Naive thymus-derived CD4-positive, alpha-beta T cell (primary cell): ENCODE measurements at places on chromosomes 7 and 10. TPM values are rescaled to one million over a fixed set of nuclear protein-coding genes. Genes with fewer than 3 reads are reported as not detected.

Gene ZNF117
- total RNA-seq = 5.8 and 7.0 TPM in 2 replicates

Gene ITPRIP
- 20.0 TPM for total RNA-seq

Gene RBM17
- 127 TPM for total RNA-seq

Gene GIMAP5
- total RNA-seq = 422 TPM

Gene ARHGAP12
- total RNA-seq = 22.4 TPM

GRCh38 chr10:69958556-69958902 lies 94.1 kb upstream of the MACROH2A2 start:
- no peak overlapping the region for H3K4me3 ChIP-seq
- no peaks in the 10 kb centered on the region for H3K36me3 ChIP-seq
- no peaks in the 10 kb centered on the region for H3K4me1 ChIP-seq
- DNase-seq = no peak
- no peak overlapping the region for H3K27ac ChIP-seq

GRCh38 chr10:86261941-86262687 lies 104.5 kb downstream of the GRID1 start:
- H3K27me3 ChIP-seq = peaks cover 3% of the 10 kb centered on the region
- H3K36me3 ChIP-seq = no peaks in the 10 kb centered on the region
- no peak overlapping the region for H3K27ac ChIP-seq
- no peaks in the 10 kb centered on the region for H3K4me1 ChIP-seq
- H3K4me3 ChIP-seq = no peak overlapping the region

- H3K27ac ChIP-seq = no peak overlapping the region
- no peaks in the 10 kb centered on the region for H3K27me3 ChIP-seq
- H3K4me1 ChIP-seq = no peaks in the 10 kb centered on the region
- H3K4me3 ChIP-seq = no peak overlapping the region
Measured at GRCh38 chr7:146208492-146208891, 91.9 kb downstream of the CNTNAP2 start.

DNA sequence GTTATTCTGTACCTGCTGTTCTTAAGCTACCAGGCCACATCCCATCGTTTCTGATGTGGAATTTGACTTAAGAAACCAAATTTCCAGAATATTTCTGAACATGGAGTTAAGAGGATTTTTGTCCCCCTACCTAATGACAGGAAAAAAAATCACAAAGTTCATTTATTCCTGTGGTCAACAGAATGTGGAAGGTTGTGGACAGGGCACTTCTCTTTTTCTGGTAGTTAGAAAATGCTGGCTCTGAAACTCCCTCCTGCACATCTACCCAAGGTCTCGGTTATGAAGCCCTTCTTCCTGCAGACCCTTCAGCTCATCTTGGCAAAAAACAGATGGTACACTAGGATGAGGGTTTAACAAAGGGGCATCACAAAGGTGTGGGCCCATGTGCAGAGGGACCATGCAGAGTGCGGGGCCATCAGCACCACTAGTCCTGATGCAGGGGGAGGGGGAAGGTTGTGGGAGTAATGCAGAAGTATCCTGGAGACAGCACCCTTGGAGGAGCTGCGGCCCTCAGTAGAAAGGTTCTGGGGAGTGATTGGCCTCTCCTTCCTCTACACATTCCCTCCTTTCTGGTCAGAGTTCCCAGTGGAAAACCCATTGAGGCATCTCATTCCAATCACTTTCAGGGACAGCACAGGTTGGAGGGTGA lies 9.8 kb downstream of the ALOX5 start:
- no peak overlapping the region for H3K4me3 ChIP-seq
- no peaks in the 10 kb centered on the region for H3K36me3 ChIP-seq
- no peaks in the 10 kb centered on the region for H3K4me1 ChIP-seq

DNA sequence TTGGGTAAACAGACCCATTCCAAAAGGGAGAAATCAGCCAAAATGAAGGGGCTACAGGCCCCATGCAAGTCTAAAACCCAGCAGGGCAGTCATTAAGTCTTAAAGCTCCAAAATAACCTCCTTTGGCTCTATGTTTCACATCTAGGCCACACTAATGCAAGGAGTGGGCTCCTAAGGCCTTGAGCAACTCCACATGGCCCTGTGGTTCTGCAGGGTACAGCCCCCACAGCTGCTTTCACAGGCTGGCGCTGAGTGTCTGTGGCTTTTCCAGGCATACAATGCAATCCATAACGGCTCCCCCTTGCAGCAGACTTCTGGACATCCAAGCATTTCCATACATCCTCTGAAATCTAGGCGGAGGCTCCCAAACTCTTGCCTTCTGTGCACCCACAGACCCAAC lies 9.0 kb downstream of the TMEM243 start:
- peak overlapping the region; percentile 96 for H3K27ac ChIP-seq
- peaks cover 63% of the 10 kb centered on the region for H3K4me1 ChIP-seq
- H3K36me3 ChIP-seq = no peaks in the 10 kb centered on the region
- DNase-seq = no peak
- H3K27me3 ChIP-seq = no peaks in the 10 kb centered on the region
- no peak overlapping the region for H3K4me3 ChIP-seq

GRCh38 chr10:114027041-114027394 lies 16.6 kb upstream of the ADRB1 start:
- H3K36me3 ChIP-seq = no peaks in the 10 kb centered on the region
- no peaks in the 10 kb centered on the region for H3K27me3 ChIP-seq
- no peak for DNase-seq
- no peak overlapping the region for H3K4me3 ChIP-seq
- H3K4me1 ChIP-seq = peaks cover 13% of the 10 kb centered on the region
- H3K27ac ChIP-seq = no peak overlapping the region

DNA sequence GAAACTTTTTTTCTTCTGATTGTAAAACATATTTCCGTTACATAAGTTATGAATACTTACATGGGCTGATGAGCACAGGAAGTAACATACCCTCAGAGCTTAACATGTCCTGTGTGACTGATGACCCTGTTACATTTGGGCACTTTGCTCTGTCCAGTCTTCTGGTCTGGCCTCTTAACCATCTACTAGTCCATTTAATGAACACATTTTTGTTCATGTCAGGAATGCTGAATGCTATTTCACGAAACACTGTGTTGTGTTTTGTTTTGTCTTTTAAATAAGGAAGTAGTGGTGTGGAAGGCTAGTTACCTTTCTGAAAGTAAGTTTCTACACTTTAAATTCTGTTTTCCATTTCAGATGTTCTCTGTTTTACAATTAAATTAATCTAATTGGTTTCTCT lies 77.7 kb downstream of the RBM33 start:
- no peak overlapping the region for H3K4me3 ChIP-seq
- no peaks in the 10 kb centered on the region for H3K27me3 ChIP-seq
- no peak for DNase-seq
- H3K27ac ChIP-seq = no peak overlapping the region

DNA sequence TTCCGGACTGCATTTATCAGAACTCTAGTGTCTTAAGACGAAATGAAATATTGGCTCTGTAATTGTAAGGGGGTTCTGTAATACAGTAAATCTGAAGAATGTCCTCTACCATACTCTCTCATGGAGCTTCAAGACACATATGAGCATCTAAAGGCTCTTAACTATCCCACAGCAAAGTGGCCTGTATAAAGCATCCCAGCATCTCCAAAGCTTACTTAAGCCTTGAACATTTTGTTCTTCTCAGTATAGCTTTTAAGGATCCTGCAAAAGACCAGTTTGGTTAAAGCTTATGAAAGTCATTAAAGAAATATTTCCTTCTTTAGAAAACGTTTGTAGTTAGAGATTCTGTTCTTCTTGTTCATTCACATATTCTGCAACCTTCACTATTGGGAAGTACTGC lies 75.1 kb downstream of the HGF start:
- no peaks in the 10 kb centered on the region for H3K4me1 ChIP-seq
- H3K27ac ChIP-seq = no peak overlapping the region
- H3K36me3 ChIP-seq = no peaks in the 10 kb centered on the region
- H3K27me3 ChIP-seq = no peaks in the 10 kb centered on the region
- H3K4me3 ChIP-seq = no peak overlapping the region

DNA sequence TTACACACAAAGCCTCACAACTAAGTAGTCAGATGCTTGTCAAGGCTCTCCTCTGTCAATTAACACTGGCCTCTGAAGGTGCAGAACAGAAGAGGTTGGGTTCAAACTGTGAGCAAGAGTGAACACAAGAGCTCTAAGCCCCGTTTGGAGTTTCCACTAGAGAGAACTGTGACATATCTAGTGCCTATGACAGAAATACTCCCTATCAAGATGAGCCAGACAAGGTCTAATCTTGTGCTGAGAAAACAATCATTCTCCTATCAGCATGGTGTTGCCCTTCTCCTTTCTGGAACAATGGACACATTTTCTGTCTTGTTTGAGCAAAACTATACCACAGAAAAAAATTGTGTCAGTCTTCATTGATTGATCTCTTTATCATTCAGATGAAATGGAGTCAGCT lies 62.4 kb upstream of the CCDC71L start:
- no peaks in the 10 kb centered on the region for H3K27me3 ChIP-seq
- no peak for DNase-seq
- peaks cover 2% of the 10 kb centered on the region for H3K4me1 ChIP-seq
- no peaks in the 10 kb centered on the region for H3K36me3 ChIP-seq
- H3K27ac ChIP-seq = no peak overlapping the region

DNA sequence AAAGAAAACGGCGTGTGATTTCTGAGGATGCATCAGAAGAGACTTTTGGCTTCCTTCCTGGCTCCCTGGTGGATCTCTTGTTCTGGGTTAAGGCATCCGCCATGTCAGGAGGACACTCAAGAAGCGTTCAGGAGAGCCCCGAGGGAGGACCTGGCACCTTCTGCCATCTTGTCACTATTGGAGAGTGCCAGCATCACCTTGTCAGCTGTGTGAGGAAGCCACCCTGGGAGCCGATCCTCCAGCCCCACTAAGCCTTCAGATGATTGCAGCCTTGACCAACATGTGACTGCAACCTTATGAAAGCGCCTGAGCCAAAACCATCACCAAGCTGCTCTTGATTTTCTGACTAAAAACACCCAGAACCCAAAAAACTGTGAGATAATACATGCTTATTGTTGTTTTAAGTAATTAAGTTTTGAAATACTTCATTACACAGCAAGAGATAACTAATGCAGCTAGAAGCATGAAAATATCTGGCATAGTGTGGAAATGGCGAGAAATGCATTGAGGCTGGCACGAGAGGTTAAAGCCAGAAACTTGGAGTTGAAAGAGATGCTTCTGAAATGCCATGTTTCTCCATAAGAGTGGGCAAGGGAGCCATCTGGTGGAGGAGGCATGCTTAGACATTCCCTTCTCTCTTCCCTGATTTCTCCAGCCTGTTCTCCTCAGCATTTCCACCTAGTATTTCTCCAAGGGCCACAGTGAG lies 5.4 kb upstream of the ZFYVE27 start:
- peak; percentile 46 for DNase-seq
- H3K27ac ChIP-seq = no peak overlapping the region
- H3K4me1 ChIP-seq = no peaks in the 10 kb centered on the region
- H3K36me3 ChIP-seq = no peaks in the 10 kb centered on the region
